ENCODE measurements at places on chromosomes 16 and 17.
A peak's percentile ranks its signal among the peaks of the same experiment; 100 is the strongest.

DNA sequence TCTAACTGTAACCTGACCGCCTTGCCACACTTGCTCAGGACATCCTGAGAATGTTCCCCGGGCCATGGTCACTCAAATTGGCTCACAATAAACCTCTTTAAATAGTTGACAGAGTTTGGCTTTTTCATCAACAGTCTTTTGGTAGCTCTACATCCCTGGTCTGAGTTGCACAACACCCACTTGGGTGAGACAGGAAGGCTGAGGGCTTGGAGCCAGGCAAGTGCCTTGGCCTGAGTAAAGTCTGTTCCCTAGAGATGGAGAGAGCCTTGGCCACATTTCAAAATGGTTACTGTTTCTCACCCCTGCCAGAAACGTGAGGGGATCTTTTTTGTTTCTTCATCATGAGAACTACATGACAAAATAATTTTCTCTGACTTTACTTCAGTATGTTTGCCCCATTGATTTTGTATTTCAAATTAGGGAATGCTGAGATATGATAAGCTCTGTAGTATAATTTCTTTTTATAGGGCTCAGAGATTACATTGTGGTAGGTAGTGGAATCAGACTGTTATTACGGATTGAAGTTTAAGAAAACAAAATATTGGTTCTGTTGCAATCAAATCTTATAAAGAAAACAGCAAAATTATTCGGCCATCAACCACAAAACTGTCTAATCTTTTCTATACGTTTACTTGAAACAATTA is 53.9 kb upstream of the NETO2 start:
- H3K4me1 ChIP-seq: no peaks in the 10 kb centered on the region
- peaks cover 25% of the 10 kb centered on the region for H3K36me3 ChIP-seq
- H3K27ac ChIP-seq: no peak overlapping the region
- no peaks in the 10 kb centered on the region for H3K27me3 ChIP-seq

DNA sequence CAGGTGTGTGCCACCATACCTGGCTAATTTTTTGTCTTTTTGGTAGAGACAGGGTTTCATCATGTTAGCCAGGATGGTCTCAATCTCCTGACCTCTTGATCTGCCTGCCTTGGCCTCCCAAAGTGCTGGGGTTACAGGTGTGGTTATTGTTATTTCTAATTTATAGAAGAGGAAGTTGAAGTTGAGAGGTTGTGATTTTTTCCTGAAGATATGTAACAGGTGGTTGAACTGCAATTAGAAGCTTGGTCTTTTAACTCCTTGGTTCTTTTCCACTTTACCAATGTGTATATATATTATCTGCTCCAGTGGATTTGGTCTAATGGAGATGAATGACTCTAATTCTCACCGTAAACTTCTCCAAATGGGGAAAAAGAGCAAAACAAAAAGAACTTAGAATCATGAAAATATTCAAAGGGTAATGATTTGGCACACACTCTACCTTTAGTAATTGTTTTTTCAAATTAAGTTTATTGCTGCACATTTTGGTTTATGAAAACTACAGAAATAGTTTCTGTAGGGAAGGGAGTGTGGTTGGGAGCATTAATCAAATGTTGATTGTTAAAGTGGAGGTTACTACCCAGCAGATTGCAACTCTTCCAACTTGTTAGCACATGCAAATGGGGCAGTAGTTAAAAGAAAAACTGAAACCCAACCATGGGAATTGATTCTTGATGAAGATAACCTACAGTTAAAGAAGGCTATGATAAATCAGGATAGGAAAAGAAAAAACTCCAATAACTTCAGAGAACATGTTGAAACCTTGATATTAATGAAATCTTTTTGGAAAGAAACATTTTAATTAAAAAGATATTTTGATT is 1.8 kb upstream of the KRT10 start:
- no peak overlapping the region for H3K27ac ChIP-seq
- H3K27me3 ChIP-seq: peaks cover 6% of the 10 kb centered on the region
- H3K36me3 ChIP-seq: peaks cover 31% of the 10 kb centered on the region
- H3K4me1 ChIP-seq: peaks cover 29% of the 10 kb centered on the region
- no peak overlapping the region for H3K4me3 ChIP-seq
- no peak for DNase-seq

DNA sequence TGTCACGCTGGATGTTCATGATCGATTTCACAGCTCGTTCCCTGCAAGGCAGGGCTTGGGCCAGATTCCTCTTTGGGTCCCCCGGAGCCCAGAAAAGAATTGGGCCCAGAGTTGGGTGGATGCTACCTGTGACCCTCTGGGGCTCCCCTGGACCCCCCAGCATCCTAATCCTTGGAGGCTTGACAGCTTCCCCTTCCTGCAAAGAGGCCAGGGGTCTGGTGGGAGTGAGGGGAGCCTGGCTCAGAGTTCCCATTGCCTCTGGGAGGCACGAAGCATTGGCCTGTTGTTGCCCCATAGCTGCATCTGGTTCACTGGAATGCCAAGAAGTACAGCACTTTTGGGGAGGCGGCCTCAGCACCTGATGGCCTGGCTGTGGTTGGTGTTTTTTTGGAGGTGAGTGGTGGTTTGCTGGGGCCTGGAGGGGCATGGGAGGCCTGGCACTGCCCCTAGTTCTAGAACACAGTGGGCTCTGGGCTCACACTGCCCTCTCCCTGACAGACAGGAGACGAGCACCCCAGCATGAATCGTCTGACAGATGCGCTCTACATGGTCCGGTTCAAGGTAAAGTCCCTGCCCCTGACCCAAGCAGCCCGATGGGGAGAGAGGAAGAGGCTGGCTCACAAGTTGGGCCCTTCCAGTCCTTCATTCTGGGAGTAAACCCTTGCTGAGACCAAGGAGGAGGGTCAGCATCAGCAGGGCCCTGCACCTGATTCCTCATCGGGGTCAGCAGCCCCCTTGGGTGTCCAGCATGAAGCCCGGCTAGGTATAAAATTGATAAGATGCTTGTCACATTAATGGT is 7.2 kb downstream of the CA7 start:
- H3K27ac ChIP-seq: no peak overlapping the region
- H3K4me3 ChIP-seq: no peak overlapping the region
- H3K36me3 ChIP-seq: no peaks in the 10 kb centered on the region
- no peak for DNase-seq
- H3K27me3 ChIP-seq: peaks cover 6% of the 10 kb centered on the region

DNA sequence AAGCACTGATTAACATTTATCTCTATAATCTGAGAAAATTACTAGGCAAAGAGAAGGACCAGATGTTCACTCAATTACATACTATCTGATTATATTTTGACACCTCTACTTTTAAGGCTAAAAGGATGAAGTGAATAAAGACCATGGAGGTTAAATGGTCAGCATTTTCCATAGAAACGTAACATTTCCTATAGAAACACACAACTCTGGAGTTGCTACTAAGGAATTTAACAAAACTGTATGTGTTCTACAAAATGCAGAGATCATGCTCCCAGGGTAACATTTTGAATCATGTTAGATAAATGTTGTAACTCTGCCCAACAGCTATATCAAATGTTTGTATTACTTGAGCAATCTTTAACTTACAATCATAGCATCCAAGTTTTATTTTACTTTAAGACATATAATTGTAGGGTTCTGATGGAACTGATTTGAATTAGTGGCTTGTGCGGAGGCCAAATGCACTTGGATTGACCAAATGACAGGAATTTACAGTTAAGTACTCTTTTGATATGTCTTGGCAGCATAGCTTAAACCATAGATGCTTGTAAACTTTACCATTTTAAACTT is 97.7 kb downstream of the RPGRIP1L start:
- DNase-seq: no peak
- no peaks in the 10 kb centered on the region for H3K4me1 ChIP-seq
- H3K4me3 ChIP-seq: no peak overlapping the region

GRCh38 chr17:2598166-2598565 is 4.7 kb downstream of the PAFAH1B1 start:
- H3K4me3 ChIP-seq: no peak overlapping the region
- H3K27ac ChIP-seq: no peak overlapping the region
- H3K36me3 ChIP-seq: peaks cover 24% of the 10 kb centered on the region
- DNase-seq: no peak
- H3K4me1 ChIP-seq: peaks cover 45% of the 10 kb centered on the region

GRCh38 chr17:29789196-29790170 is 140.5 kb downstream of the SSH2 start:
- H3K4me1 ChIP-seq: peaks cover 2% of the 10 kb centered on the region
- no peak overlapping the region for H3K4me3 ChIP-seq
- no peaks in the 10 kb centered on the region for H3K36me3 ChIP-seq
- no peak for DNase-seq

GRCh38 chr16:69508033-69508755 is 57.6 kb upstream of the NFAT5 start:
- no peak overlapping the region for H3K4me3 ChIP-seq
- no peaks in the 10 kb centered on the region for H3K36me3 ChIP-seq
- DNase-seq: no peak
- H3K27ac ChIP-seq: no peak overlapping the region
- peaks cover 3% of the 10 kb centered on the region for H3K27me3 ChIP-seq
- no peaks in the 10 kb centered on the region for H3K4me1 ChIP-seq

DNA sequence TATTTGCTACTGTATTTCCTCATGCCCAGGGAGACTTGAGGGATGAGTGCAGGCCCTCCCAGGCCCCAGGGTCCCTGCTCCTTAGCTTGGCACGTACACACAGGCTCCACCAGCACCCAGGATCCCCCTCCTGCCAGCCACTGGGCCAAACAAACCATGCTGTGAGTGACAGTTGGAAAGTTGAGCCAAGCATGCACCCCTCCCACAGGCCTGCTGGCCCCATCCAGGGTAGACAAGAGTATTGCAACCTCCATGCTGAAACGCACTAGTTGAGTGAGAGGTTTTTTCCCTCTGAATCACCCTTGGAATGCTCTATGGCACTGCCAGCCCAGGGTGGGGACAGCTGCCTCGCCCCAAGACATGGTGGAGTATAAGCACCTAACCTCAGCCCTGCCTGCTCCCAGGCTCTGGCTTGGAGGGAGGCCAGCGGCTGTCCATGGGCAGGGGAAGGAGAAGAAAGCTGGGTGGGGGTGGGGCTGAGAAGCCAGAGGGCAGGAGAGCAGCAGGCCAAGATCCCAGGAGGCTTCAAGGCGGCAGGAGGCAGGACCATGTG is 49.6 kb downstream of the PITPNM3 start:
- H3K4me1 ChIP-seq: no peaks in the 10 kb centered on the region
- no peaks in the 10 kb centered on the region for H3K27me3 ChIP-seq
- no peak overlapping the region for H3K4me3 ChIP-seq
- H3K27ac ChIP-seq: no peak overlapping the region
- peaks cover 3% of the 10 kb centered on the region for H3K36me3 ChIP-seq
- DNase-seq: no peak

GRCh38 chr16:84800158-84800978 is 19.4 kb upstream of the CRISPLD2 start:
- H3K27ac ChIP-seq: no peak overlapping the region
- no peaks in the 10 kb centered on the region for H3K4me1 ChIP-seq
- peaks cover 1% of the 10 kb centered on the region for H3K36me3 ChIP-seq
- no peaks in the 10 kb centered on the region for H3K27me3 ChIP-seq

DNA sequence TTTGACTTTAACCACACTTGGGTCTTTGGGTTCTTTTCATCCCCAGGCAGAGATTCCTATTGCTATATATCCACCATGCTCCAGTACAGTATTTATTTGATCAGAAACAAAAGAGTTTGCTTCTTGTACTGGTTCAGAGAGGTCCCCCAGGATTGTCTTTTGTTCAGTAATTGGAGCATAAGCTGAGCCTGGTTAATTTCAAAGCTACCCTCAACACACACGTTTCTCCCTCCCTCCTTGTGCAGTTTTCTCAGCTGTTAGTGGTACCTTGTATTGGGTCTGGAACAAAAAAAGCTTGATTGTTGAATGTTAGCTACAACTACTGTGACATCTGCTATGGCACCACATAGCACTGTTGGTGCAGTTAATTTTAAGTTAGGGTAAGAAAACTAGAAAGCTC is 50.0 kb downstream of the NUP93 start:
- H3K4me1 ChIP-seq: peaks cover 28% of the 10 kb centered on the region
- no peaks in the 10 kb centered on the region for H3K27me3 ChIP-seq
- H3K27ac ChIP-seq: no peak overlapping the region
- no peak for DNase-seq

- no peaks in the 10 kb centered on the region for H3K27me3 ChIP-seq
- H3K4me1 ChIP-seq: peaks cover 29% of the 10 kb centered on the region
- H3K36me3 ChIP-seq: no peaks in the 10 kb centered on the region
- H3K4me3 ChIP-seq: peak overlapping the region; percentile 59
- peak overlapping the region; percentile 77 for H3K27ac ChIP-seq
Measured at GRCh38 chr16:29700253-29700987, 21.4 kb downstream of the QPRT start.

All from activated naive CD8-positive, alpha-beta T cell treated with anti-CD3 and anti-CD28 coated beads for 36 hours (primary cell).